T-helper 1 cell (primary cell): ENCODE measurements at places on chromosomes 12 and 14.

DNA sequence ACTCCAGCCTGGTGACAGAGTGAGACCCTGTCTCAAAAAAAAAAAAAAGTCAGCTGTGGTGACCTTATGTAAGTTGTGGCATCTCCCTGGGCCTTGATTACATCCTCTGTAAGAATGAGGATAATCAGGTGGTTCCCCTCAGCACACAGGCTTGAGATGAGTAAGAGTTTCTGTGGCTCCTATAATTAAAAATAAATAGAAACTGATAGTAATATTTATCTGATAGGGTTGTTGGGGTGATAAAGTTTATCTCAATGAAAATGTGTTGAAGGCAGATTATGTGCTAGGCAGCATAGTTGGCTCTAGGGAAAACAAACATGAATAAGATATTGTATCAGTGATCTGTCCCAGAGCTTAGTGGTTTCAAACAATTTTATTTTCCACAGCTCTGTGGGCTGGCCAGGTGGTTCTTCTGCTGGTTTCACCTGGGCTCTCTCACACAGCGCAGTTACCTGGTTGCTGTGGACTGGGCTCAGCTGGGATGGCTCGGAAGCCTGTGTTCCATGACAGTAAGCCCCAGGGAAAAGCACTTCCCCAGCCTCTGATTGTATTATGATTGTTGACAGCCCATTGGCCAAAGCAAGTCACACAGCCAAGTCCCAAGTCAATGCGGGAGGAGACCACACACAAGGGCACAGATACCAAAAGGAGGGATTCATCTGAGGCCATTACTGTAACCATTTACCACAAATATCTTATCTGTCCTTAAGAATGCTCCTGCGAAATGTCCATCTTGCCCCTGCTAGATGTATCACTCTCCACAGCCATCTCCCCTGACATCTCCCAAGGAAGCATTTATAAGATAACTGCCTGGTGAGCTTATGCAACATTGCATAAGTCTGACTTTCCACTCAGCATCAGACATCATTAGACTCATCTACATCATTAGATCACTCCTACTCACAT lies 151.7 kb downstream of the NUAK1 start:
- DNase-seq: no peak

DNA sequence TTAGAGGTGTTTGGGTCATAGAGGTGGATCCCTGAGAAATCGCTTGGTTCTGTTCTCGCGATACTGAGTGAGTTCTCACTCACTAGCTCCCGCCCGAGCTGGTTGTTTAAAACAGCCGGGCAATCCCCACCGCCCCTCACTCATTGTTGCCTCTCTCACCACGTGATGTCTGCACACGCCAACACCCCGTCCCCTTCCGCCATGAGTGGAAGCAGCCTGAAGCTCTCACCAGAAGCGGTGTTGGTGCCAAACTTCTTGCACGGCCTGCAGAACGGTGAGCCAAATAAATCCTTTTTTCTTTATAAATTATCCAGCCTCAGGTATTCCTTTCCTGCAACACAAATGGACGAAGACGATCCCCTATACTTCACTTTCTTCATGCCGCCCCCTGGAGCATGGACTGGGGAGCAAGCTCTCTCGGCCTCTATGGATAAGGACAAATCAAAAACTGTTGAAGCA lies 45.4 kb upstream of the CCND2 start:
- no peak for DNase-seq

DNA sequence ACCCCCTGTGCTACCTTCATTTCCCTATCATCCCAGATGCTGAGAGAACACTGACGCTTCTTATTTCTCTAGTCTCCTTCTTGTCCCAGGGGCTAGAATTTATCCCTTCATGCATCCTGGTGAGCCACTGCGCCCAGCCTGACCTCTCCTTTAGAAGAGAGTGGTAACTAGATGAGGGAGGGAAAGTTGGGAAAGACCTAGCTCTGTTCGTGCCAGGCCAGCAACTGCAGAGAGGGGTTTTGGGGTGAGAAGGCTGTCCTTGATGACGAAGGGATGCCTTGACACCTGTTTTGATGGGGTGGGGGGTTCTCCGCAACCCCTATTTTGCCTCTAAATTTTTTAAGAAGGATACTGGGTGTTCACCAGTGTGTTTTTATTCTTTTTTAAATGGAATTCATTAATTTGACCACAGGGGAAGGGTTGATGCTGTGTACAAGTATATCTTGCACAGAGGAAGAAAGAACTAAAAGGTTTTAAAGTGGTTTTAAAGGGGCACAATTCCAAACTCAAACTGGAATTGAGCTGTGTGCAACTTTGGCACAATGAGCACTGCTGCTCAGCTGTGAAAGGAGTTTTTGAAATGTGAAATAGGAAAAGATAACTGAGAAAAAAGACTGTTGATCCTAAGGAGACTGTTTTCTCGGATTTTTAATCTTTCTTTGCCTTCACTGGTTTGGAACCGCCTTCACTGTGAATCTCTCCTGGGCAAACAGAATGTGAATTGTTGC lies 7.0 kb upstream of the MMP19 start:
- no peak for DNase-seq

GRCh38 chr12:67592228-67593011 lies 56.1 kb upstream of the DYRK2 start:
- DNase-seq: no peak

DNA sequence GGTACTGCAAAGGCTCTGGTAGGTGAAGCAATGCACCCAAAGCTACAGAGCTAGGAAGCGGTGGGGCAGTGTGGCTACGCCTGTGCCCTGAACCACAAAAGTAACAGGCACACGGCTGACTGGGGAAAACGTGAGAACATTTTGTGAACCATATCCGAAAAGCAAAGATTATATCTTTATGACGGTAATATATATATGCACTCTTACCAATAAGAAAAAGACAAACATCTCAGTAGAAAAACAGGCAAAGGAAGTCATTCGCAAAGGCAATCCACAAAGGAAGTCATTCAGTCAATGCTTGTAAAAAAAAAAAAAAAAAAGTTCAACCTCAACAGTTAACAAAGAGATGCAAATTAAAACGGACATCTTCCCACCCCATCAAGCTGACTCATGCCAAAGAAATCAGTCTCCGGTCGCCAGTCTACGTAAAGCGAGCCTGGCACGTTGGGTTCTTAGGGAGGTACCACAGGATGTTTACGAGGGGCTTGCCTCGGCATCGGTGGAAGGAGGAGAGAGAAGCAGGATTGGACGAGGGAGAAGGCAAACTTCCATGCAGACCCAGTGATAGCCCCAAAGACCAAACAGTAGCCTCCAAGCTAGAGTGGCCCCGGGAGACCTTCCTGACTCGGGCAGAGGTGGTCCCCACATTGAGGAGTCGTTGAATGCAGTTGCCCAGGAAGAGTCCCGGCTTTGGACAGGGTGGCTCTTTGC lies 39.4 kb upstream of the PPP2R5C start:
- DNase-seq: peak; percentile 77

DNA sequence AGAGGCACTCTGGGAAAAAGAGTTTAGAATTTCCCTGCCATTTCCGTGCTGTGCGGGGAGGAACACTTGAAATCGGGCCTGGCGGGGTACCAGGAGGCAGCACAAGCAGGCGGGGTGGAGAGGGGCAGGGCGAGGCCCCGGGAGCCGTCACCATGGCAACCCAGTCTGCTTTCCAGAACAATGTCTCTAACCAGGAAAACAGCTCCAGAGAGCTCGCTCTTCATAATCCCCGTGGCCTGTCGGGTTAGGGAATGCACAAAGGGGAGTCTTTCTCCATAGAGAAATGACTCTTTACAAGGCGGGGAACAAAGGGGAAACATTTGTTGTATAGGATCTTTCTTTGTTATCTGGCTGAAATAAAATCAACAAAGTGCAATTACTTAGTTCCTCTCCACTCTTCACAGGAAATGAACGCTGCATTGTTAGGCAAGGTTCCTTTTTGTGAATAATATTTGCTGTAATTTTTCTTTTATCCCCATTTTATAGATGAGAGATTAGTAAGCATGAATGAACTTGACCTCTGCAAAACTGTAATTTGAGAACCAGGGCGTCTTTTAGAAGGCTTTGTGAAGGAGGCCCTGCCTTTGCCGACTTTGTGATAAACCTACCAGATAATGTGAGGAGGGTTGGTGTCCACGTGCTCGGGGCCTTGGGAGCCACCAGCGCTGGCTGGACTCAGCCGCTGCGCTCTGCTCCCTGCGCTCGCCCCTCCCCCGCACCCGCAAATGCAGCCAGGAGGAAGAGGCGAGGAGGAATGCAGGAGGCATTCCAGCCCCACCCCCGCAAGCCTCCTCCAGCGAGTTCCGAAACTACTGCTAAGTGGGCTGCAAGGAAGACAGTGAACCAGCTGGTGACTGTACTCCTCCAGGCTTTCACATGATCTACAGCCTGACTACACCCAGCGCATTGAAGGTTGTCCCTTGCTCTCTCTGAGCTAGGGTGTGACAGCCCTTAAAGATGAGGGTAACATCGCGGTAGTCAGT lies 105.2 kb upstream of the ATF7IP start:
- DNase-seq: no peak

DNA sequence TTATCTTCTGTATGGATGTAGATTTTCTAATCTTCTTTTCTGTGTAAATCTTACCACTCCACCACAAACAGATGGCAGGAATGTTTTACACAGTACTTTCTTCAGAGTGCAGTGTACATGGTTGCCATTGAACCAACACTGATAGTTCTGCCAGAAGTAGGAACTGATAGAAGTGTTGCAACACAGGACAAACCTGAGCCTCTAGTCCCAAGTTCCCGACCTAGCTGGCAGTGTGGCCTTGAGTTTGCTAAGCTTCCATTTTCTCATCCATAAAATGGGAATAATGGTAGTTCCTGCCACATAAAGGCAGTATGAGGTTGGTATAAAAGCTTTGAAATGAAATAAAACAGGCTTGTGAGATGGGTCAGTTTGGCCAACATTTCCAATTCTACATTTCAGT lies 50.8 kb upstream of the SAV1 start:
- DNase-seq: no peak

DNA sequence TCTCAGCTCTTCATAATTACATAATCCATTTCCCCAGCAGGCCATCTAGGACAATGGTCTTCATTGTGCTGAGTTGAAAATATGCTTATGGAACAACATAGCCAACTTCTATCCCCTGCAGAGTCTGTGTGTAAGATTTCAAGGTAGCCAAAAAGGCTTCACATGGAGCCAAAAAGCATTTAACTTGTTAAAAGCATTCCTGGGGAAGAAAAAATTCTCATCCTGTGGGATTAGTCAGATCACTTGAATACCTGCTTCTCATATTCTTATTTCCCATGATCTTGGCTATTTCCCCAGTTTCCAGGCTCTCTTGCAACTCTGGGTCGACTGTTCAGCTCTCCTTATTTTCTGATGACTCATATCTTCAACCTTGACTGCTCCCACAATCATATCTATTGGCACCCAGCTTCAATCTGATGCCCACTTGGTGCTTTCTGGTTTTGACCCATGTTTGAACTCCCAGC lies 178.9 kb downstream of the KLHL28 start:
- DNase-seq: no peak

DNA sequence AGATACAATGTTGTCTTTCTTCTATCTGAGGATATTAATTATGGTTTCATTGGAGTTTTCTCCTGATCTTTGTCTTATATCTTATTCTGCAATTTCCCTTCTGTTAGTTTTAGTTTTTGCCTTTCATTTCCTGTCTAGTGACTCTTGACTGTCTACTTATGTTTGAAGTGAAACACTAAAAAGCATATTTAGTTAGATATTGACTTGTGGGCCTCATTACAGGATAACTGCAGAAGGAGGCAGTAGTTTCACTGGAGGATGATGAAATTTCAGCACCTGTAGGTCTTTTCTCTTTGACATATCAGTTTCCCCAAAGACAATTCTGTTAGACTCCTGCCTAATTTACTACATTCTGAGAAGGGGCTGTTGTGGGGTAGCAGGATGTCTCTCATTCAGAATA lies 97.5 kb upstream of the NEDD1 start:
- no peak for DNase-seq

DNA sequence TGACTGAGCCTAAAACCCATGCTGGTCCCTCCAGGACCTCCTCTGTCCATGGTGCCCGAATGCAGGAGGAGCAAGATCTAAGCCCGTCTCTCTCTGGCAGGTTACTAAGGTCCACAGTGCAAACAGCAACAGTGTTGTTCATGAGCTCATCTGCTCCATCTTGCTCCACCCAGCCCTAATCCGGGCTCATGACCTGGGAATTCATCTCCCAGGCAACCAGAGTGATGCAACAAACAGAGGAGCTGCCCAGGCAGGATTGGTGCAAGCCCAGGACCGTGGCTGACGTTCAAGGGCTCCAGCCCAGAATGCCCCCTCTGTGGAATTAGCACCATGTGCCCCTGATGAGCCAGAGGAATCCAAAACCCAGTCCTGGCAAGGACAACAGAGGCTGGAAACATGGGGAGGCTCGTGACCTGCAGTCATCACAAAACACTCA lies 29.9 kb downstream of the HSPB8 start:
- no peak for DNase-seq

DNA sequence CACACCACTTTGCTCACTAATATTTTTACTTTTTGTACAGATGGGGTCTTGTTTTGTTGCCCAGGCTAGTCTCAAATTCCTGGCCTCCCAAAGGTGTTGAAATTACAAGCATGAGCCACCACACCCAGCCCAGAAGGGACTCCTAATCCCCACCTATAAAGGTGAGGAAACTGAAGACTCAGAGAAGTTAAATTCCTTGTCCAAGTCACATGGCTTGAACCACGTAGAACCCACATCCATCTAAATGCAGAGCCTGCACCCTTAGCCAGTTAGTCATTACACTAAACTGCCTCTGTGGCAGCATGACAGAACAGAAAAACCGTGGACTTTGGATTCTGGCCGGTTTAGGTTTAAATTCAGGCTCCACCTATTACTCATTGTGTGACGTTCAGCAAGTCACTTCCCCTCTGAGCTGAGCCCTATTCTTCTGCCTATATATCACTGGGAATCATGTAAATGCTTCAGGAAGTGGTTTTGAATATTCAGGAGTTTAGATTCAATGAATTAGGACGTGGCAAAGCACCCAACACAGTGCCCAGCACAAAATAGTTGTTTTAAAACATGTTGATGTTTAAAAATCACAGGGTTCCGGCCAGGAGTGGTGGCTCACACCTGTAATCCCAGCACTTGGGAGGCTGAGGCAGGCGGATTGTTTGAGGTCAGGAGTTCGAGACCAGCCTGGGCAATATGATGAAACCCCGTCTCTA lies 3.0 kb upstream of the CORO1C start:
- DNase-seq: no peak

DNA sequence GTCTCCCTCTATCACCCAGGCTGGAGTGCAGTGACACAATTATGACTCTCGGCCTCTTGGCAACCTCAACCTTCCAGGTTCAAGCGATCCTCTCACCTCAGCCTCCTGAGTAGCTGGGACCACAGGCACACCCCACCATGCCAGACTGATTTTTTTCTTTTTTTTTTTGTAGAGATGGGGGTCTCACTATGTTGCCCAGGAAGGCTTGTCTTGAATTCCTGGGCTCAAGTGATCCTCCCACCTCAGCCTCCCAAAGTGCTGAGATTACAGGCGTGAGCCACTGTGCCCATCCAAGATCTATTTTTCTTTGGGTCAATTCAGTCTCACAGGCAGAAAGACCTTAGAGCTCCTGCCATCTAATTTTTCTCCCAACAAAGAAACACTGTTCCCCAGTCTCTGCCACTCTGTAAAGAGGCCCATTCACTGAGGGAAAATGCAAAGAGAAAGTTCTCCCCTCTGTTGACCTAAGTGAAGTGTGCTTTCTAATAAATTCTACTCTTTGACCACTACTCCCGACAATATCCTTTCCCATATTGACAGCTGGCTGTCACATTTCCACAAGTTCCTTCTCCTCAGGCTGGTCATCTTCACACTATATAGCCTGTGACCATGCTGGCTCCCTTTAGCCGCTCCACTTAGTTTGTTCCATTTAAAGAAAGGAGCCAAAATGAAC lies 23.3 kb downstream of the TMED8 start:
- no peak for DNase-seq

- peak; percentile 35 for DNase-seq
Measured at GRCh38 chr12:6684609-6685008, 4.6 kb downstream of the ZNF384 start.

- DNase-seq: no peak
Measured at GRCh38 chr12:54592316-54592715, 3.9 kb upstream of the PPP1R1A start.
